Stimulated activated CD8-positive, alpha-beta memory T cell treated with anti-CD3 and anti-CD28 coated beads, Interleukin-4, amount 100 ng/mL, for 4 hours (primary cell): ENCODE measurements at places on chromosomes 2 and 18.
A peak's percentile ranks its signal among the peaks of the same experiment; 100 is the strongest.

- DNase-seq, result no peak
These were observed 535.4 kb downstream of the LRP1B start for GRCh38 chr2:141595316-141595920.

GRCh38 chr2:58030771-58031170, 15.8 kb upstream of the VRK2 start:
- DNase-seq, result no peak

GRCh38 chr18:80171054-80171872, 62.2 kb downstream of the ADNP2 start:
- no peak for DNase-seq

DNA sequence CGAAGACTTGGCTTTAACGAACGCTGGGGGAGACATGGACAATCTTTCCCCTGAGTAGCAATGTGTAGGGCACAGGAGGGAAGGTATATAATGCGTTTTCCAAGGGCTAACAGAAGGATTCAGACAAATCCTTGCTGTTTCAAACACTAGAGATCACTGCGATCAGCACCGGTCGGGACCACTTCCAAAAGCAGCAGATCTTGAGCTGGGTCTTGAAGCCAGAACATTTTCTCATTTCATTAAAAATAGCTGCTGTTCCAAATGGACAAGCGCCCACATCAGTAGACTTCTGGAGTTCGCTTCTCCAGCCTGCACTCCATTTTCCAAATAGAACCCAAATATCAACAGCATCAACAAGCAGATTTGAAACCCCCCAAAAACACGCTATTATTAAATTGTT, 65.1 kb upstream of the MAPRE2 start:
- DNase-seq, result no peak

DNA sequence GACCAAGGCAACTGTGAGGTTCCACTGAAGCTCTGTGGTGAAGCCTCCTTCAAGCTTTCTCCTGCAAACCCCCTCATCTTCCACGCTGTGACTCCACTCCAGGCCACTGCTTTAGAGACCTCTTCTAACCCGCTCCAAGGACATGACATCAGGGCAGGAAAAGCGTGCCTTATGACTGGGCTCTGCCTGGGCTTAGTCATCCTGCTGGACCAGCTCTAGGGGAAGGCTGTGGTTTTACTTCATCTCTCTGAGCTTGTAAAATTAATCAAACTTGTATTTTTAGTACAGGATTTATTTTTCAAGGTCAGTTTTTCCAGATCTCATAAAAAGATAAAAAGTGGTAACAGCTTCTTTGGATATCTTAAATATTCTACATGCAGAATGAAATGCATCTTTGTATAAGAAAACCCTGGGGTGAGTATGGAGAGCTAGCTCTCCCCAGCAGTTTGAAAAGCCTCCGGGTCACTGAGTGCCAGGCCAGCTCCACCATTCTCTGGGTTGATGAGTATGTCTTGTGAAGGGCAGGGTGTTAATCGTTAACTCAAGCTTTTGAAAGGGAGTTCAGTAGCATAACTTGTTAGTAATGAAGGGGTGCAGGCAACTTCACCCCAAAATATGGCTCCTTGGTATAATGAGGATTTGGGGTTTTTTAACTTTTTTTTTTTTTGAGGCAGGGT, 33.1 kb upstream of the YPEL5 start:
- DNase-seq, result no peak

DNA sequence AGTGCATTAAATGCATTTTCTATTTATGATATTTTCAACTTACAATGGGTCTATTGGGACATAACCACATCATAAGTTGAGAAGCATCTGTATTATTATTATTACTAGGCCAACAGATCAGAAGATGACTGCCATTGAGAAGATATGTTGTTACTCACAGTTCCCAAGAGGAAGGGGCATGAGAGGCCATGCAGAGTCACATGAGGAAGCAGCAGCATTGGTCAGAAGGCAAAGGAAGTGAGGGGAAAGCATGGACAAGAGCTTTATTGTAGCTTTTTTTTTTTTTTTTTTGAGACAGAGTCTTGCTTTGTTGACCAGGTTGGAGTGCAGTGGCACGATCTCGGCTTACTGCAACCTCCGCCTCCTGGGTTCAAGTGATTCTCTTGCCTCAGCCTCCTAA, 66.2 kb upstream of the LCLAT1 start:
- DNase-seq, result no peak

- DNase-seq, result peak; percentile 26
These were observed 1.5 kb upstream of the BCL2L11 start for GRCh38 chr2:111118981-111119821.

DNA sequence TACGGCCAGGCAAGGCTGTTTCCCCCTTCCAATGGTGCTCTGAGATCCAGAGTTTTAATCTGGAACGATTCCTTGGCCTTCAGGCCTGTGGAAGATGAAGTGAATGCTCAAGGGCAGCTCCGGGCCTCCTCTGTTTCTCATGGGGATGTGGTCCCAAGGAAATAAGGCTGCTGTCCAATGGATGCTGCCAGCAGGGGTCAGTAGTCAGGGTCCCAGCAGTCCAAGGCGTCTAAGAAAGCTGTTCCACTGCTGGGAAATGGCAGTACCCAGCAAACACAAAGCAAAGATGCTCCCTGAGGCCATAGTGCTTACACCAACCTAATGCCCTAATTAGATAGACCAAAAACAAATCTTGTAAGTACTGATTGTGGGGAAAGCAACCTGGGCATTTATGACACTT, 12.5 kb downstream of the NMS start:
- DNase-seq, result no peak

DNA sequence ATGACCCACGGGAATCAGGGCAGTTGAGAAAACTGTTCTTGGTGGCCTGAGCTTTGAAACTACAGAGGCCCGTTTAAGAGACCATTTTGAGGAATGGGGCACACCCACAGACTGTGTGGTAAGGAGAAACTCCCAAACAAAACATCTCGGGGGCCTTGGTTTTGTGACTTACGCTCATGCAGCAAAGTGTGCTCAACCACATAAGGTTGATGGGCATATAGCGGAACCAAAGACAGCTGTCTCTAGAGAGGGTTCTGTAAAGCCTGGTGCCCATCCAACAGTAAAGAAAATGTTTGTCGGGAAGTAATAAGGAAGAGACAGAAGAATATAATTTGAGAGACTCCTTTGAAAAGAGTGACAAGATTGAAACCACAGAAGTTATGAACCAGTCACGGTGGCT, 5.4 kb downstream of the MRO start:
- no peak for DNase-seq

GRCh38 chr18:13616525-13617035, 109.8 kb downstream of the FAM210A start:
- DNase-seq, result no peak

GRCh38 chr2:196962325-196962724, 35.8 kb upstream of the PGAP1 start:
- no peak for DNase-seq

DNA sequence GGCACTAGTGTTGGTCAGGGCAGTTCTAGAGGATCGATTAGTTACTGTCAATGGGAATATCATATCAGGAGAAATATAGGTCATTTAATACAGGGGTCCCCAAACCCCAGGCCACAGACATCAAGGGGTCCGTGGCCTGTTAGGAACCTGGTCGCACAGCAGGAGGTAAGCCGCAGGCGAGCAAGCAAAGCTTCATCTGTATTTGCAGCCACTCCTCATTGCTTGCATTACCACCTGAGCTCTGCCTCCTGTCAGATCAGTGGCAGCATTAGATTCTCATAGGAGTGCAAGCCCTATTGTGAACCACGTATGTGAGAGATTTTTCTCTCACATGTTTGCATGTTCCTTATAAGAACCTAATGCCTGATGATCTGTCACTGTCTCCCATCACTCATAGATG, 81.9 kb downstream of the DSC3 start:
- DNase-seq, result no peak

- no peak for DNase-seq
These were observed 210.3 kb downstream of the UBE2E3 start for GRCh38 chr2:181190711-181191110.

GRCh38 chr2:235600926-235601325, 107.1 kb downstream of the AGAP1 start:
- no peak for DNase-seq

GRCh38 chr2:36912695-36913094, 53.6 kb downstream of the STRN start:
- DNase-seq, result no peak

DNA sequence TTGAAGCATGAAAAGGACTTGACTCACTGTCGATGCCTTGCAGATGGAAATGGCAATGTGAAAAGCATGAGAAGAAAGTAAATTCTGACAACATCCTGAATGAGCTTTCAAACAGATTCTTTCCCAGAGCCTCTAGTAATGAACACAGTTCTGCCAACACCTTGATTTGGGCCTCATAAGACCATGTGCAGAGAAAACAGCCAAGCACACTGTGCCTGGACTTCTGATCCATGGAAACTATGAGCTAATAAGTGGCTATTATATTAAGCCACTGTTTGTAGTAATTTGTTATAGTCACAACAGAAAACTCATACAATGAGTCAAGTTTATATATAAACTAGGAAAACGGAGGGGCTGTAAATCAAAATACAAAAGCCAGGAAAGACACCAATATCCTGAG, 477.3 kb downstream of the MBD2 start:
- DNase-seq, result no peak

GRCh38 chr18:56337507-56337906, 300.9 kb downstream of the TXNL1 start:
- DNase-seq, result no peak

DNA sequence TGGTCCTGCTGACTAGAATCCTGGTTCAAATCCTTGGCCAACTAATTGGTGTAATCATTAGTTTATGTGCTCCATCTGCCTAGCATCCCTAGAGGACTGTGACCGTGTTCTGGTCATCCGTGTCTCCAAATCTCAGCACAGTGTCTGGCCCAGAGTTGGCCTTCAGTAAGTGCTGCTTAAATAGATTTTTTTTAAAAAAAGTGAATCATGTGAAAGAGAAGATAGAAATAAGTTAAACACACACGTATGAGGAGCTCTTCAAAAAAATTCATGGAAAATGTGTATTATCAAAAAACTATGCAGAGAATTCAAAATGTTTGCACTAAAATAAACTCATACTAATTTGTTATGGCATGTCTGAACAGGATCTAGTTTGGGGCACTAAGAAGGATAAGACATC, 129.3 kb upstream of the TLK1 start:
- DNase-seq, result no peak

DNA sequence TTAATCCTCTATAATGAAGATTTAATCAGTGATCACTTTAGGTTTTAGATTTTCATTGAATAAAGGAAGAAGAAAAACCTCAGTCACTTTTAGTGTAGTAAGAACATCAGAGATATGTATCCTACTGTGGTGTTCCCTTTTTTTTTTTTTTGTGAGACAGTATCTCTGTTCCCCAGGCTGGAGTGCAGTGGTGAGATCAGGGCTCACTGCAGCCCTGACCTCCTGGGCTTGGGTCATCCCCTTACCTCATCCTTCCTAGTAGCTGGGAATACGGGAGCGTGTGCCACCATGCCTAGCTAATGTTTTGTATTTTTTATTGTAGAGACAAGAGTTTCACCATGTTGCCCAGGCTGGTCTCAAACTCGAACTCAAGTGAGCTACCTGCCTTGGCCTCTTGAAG, 5.1 kb downstream of the SLC39A10 start:
- no peak for DNase-seq

GRCh38 chr2:10413503-10413902, 34.6 kb downstream of the ODC1 start:
- DNase-seq, result no peak

DNA sequence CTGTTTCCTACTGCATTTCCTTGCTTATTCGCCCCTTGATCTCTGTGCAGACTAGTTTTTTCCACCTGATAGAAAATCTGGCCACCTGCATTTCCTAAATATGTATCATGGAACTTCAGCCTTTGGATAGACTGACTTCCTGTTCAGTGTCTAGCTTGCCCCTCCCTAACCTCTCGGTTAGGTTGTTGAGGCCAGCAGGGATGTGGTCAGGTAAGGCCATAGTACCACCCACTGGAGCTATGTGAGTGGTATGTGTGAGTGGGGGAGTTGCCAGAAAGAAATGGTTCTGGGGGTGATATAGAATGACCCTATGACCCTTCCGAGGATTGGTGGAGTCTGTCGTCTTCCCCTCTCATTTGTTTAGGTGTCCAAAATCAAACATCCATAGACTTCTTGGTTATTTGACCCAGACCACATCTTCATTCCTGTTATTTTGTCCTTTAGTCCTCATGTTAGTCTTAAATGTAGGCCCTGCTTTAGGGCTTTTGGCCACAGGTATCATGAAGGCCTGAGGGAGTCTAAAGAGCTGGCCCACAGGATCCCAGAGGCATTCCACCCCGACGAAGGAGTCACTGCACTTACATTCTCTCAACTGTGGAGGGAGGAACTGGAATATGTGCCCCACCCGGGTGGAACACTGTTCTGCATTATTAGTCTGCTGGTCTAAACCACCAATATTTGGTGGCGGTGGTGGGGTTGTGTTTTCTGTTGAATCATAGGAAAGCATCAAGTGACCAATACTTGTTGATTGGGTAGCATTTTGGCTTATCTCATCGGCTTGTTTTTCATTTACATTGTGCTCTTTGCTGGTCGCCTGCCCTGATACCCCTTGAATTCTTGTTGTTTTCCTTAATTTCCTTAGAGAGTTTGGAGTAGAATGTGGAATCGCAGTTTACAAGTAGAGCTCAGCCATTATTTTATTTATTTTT, 21.9 kb downstream of the CAB39 start:
- no peak for DNase-seq

- no peak for DNase-seq
These were observed 61.8 kb downstream of the CDH20 start for GRCh38 chr18:61394983-61395382.

- no peak for DNase-seq
These were observed 177.8 kb upstream of the EPAS1 start for GRCh38 chr2:46119453-46119852.

GRCh38 chr2:20622731-20623130, 28.2 kb downstream of the HS1BP3 start:
- no peak for DNase-seq

GRCh38 chr18:34223164-34223892, 1.4 kb downstream of the NOL4 start:
- no peak for DNase-seq

DNA sequence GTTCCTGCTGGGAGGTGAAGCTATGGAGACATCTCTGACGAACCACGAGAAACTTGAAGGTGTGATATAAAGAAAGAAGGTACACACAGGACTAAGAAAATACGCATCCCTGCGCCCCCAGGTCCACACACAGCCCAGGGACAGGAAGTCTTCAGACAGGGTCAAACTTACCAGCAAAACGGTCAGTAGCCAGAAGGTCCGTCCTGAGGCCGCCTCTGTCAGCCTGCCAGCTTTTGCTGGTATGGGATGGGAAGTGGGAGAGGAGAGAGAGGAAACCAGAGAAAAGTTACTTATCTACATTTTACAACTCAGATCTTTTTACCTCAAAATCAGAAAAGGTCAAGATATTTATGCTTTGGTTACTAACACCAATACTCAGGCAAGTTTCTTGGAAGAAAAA, 47.2 kb downstream of the HDLBP start:
- DNase-seq, result no peak

DNA sequence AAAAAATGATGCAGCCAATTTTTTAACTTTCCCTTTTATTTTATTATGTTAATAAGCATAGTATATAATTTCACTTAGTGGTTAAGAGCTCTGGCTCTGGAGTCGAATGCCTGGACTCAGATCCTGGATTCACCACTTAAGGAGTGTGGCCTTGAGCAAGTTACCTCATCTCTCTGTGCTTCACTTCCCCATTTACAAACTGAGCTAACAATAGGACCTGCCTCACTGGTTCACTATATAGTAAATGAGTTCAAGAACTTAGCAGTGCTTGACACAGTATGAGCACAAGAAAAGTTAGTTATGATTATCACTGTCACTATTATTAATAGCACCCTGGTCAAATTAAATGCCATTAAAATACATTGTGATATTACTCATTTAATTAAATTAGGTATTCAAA, 30.6 kb downstream of the SCN3A start:
- DNase-seq, result no peak
